ENCODE measurements at places on chromosomes 6 and 20.

- no peak for DNase-seq
Observed at GRCh38 chr6:121759370-121759769, 323.9 kb downstream of the GJA1 start.

DNA sequence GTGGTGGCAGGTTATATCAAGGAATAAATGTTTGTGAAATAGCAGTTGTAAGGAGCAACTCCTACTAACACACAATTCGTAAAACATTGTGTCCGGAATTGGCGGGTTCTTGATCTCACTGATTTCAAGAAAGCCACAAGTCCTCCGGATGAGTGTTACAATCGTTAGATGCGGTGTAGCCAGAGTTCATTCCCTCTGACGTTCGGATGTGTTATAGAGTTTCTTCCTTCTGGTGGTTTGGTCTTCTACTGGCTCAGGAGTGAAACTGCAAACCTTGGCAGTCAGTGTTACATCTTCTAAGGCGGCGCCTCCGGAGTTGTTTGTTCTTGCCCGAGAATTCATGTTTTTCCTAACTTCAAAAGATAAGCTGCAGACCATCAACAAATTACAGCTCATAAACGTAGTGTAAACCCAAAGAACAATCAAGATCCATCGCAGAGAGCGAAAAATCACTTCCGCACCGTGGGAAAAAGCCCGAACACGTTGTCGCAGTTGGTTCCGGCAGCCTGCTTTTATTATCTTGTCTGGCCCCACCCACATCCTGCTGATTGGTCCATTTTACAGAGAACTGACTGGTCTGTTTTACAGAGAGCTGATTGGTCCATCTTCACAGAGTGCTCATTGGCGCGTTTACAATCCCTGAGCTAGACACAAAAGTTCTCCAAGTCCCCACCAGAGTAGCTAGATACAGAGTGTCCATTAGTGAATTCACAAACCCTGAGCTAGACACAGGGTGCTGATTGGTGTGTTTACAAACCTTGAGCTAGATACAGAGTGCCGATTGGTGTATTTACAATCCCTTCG lies 58.2 kb downstream of the TRIM27 start:
- DNase-seq, result no peak

GRCh38 chr6:83193747-83194566 lies 800 bp downstream of the RWDD2A start:
- peak; percentile 51 for DNase-seq

DNA sequence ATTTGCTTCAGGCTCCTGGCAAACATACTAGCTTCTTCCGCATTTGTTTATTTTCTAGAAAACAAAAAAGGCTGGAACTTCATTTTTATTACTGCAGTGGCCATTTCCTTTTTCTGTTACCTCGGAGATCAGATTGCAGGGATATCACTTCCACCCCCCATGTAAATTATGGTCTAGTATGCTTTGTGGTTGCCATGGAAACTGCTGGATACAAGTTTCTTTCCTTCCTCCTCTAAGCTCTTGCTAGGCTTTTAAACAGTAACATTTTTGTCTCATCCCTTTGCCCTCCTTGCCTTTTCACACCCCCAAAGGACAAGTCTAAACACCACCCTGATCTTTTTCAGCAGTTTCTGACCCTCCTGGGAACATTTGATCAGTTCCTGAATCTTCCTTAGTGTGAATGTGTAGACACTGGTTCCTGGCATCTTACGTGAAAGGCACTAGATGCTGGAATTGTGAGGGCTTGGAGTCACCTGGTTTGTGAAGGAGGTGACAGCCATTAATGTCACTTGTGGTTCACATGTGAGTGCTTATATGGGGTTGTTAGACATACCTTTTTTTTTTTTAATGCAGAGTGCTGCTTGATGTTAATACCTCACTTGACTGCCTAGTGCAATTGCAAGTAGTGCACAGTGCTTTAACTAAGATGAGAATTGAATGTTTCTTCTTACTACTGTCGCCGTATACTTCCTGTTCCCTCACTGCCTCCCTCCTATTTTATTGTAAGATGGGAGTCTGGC lies 181.6 kb downstream of the JARID2 start:
- DNase-seq, result peak; percentile 65

DNA sequence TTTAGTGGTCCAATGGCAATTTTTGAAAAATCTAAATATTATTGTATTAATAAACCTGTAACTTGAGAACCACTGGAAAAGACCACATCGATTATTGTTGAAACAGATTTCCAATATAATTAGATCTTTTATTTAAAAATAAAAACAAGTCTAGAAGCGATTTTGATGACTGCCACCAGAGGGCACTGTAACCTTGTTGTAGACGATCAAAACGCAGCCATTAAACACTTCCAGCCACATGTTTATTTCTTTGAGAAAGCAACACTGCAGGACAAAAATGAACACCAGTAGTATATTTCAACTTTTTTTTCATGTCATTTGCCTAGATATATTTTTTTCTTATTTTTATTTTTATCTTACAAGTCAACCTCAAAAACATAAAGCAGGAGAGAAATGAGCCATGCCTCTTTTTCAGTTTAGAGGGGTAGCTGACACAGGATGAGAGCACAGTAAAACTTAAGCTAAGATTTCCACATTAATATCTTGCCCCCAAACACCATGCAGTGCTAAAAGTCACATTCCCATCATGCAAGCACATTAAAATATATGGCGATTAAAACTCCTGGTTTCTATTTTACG lies 115.4 kb downstream of the OPRM1 start:
- DNase-seq, result peak; percentile 78

GRCh38 chr20:33082546-33082945 lies 3.1 kb downstream of the BPIFB4 start:
- DNase-seq, result no peak

DNA sequence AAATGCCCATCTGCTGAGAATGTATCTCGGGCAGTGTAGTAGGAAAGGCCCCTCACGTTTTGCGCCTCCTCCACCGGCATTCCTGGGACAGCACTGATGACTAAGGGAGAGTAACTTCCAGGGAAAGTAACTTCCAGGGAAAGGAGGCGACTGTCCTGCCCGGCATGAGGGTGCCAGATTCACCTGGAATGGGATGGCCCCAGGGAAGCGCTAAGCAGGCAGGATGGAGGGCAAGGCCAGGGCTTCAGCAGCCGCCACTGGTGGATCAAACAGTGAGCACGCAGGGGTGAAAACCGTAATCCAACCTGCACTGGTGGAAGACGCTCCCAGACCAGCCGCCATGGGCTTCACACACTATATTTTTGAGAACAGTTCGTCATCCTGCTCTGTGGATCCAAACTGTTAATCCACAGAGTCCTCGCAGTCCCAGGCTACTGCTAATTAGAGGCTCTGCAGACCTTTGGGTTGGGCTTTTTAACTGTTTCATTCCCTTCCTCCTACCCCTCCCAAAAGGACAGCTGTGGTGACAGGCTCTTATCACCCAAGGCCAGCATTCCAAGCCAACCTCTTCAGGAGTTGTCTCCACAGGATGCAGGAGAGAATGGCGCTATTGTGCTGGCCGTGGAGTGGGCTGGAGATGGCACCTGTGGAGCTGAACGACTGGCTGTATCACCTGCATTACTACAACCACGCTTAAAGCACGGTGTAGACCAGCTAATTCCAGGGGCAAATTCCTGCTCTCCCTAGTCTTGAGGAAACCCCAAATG lies 178.9 kb downstream of the DLL1 start:
- DNase-seq, result peak; percentile 10

GRCh38 chr20:21781446-21782075 lies 76.1 kb downstream of the PAX1 start:
- no peak for DNase-seq

GRCh38 chr20:17709361-17710293 lies 9.9 kb downstream of the BANF2 start:
- no peak for DNase-seq

DNA sequence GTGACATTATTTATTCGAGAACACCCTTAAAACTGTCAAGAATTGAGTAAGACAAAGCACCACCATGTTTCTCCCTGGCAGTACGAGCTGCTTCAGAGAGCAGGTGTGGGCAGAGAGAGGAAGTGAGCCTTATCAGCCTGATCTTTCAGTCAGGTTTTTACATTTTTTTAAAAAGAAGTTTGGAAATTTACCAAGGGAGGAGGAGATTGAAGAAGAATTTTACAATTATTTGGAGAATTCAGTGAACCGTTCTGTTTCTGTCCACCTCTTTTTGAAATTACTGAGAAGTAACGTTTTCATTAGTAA lies 75.5 kb downstream of the ZDHHC14 start:
- DNase-seq, result no peak

GRCh38 chr6:2715737-2716136 lies 35.0 kb downstream of the MYLK4 start:
- DNase-seq, result no peak

DNA sequence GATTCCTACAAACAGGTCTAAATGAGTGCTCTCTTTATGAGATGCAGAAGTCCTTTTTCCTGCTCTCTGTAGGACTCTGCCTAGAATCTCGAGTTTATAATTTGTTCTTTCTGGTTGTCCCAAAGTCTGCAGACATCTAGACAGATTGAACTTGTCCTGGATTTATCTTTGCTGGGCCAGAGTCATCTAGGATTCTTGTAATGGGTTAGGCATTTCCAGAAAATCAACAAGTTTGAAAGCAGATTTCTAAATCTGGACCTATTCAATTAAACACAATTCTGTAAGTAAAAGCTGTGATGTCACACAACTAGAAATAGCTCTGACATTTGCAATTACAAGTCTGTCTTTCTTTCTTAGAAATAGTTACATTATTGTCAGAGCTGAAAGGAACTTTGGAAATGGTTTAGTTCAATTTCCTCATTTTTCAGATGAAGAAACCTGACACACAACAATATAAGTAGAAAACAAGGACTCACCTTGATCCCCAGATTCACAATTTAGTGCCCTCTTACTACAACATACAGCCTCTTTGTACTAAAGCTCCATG lies 4.2 kb upstream of the RSPO3 start:
- DNase-seq, result no peak

GRCh38 chr6:109660526-109661320 lies 30.3 kb downstream of the AK9 start:
- no peak for DNase-seq

DNA sequence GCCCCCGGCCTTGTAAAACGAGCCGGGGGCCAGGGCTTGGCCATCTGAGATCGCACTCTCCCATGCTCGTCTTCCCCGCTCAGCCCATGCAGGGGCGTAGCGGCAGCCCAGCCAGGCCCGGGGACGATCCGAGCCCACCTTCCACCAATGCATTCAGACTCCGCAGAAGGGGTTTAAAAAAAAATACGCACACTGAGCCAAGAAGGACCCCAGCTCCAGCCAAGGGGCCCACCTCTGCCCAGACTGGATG lies 320 bp downstream of the GSTA4 start:
- DNase-seq, result peak; percentile 33

DNA sequence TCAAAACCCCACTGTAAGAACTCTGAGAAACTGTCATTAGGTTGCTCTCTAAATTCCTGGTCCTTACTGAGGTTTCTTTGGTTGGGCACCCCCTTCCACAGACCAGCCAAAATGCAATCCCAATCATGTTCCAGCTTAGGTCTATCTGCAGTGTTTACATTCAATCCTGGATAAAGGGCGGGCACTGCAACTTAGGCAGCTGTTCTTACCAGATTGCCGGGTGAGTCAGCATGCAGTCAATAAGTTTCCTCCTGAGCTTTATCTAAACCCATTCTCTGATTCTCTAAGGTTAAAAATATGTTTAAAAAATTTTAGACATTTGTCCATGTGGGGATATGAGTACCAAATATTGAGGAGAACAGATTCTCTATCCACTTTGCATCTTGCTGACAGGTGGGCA lies 197.8 kb downstream of the HAO1 start:
- peak; percentile 29 for DNase-seq

GRCh38 chr6:146545581-146545980 lies 1.9 kb downstream of the RAB32 start:
- DNase-seq, result peak; percentile 20

- no peak for DNase-seq
Observed at GRCh38 chr6:52503323-52503747, 73.5 kb downstream of the TRAM2 start.

- DNase-seq, result no peak
Observed at GRCh38 chr6:123855506-123855905, 51.8 kb downstream of the NKAIN2 start.

- DNase-seq, result no peak
Observed at GRCh38 chr6:136466777-136467176, 83.4 kb downstream of the MAP7 start.

DNA sequence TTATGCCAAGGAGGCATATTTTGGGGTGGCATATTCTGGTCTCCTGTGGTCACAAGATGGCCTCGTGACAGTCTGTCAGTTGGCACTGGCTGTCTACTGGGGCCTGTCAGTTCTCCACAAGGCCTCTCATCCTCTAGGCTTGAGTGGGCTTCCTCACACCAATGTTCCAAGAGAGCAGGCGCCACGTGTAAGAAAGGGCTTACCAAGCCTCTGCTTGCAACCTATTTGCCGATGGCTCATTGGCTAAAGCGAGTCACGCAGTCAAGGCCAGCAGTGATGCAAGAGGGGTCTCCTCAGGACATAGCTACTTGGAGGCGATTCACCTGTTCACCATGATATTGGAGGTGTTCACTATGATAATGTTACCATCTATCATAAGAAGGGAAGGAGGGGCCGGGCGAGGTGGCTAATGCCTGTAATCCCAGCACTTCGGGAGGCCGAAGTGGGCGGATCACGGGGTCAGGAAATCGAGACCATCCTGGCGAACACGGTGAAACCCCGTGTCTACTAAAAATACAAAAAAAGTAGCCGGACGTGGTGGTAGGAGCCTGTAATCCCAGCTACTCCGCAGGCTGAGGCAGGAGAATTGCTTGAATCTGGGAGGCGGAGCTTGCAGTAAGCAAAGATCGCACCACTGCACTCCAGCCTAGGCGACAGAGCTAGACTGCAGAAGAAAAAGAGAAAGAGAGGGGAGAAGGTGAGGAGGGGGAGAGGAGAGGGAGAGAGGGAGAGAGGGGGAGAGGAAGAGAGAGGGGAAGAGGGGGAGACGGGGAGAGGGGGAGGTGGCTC lies 35.3 kb downstream of the C6orf52 start:
- no peak for DNase-seq

GRCh38 chr20:57440678-57441509 lies 49.7 kb downstream of the RBM38 start:
- peak; percentile 81 for DNase-seq

GRCh38 chr6:146850981-146851380 lies 252.2 kb downstream of the ADGB start:
- no peak for DNase-seq

DNA sequence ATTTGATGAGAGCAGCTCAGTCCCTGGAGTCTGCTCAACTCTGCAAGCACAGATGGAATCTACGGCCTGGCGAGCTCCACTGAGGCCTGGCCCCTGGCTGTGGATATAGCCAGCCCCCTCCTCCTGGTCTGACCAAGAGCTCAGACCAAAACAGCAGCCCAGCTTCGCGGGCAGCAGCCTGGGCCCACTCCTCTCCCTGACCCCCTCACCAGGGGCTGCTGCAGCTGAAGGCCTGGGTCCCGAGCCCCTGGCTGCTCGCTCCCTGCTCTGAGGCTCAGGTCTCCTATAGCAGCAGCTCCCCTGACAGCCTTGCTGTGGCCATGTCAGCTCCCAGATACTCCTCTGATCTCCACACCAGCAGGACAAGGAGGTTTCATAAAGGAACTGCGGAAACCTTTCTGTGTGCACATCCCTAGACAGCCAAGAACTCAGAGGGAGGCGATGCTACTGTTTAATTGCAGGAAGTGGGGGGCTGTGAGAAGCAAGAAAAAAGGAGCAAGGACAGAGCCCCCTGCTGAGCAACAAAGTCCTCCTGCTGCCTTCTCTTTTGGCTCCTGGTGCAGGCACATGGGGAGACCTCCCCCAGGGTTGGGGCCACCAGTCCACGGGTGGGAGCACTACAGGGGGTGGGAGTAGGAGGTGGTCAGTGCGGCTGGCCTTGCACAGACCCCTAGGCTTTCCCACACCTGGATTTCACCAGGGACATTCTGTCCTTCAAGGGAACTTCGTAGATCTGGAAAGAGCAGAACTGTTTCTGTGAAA lies 38.7 kb upstream of the CST5 start:
- DNase-seq, result no peak

GRCh38 chr20:4776079-4776630 lies 54.4 kb downstream of the PRND start:
- no peak for DNase-seq
